Fibroblast of the conjunctiva (primary cell): ENCODE measurements at places on chromosomes 6 and 20.

- DNase-seq, result no peak
Observed at GRCh38 chr20:24958506-24959385, 9.7 kb downstream of the CST7 start.

DNA sequence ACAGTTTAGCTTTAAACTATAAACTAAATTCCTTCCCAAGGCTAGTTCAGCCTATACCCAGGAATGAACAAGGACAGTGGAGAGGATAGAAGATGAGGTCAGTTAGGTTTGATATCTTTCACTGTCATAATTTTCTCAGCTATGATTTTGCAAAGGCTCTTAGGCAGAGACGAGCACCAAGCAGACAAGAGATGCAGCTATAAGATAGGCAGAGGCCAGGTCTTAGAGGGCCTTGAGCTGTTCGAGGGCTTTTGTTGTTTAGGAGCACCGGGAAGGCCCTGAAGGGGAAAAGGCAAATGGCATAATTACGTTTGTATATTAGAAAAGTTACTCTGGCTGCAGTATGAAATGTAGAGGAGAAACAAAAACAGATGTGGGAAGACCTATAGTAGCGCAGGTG is 59.8 kb downstream of the DOP1A start:
- no peak for DNase-seq

DNA sequence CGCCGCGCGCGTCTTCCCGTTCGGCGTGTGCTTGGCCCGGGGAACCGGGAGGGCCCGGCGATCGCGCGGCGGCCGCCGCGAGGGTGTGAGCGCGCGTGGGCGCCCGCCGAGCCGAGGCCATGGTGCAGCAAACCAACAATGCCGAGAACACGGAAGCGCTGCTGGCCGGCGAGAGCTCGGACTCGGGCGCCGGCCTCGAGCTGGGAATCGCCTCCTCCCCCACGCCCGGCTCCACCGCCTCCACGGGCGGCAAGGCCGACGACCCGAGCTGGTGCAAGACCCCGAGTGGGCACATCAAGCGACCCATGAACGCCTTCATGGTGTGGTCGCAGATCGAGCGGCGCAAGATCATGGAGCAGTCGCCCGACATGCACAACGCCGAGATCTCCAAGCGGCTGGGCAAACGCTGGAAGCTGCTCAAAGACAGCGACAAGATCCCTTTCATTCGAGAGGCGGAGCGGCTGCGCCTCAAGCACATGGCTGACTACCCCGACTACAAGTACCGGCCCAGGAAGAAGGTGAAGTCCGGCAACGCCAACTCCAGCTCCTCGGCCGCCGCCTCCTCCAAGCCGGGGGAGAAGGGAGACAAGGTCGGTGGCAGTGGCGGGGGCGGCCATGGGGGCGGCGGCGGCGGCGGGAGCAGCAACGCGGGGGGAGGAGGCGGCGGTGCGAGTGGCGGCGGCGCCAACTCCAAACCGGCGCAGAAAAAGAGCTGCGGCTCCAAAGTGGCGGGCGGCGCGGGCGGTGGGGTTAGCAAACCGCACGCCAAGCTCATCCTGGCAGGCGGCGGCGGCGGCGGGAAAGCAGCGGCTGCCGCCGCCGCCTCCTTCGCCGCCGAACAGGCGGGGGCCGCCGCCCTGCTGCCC is 1.1 kb downstream of the SOX4 start:
- no peak for DNase-seq

- DNase-seq, result peak; percentile 90
Observed at GRCh38 chr6:25193460-25194171, 85.6 kb upstream of the CARMIL1 start.

- DNase-seq, result no peak
Observed at GRCh38 chr6:26232306-26232939, 132.6 kb upstream of the BTN3A2 start.

GRCh38 chr6:9482030-9482738 is 932.7 kb downstream of the TFAP2A start:
- DNase-seq, result peak; percentile 87

DNA sequence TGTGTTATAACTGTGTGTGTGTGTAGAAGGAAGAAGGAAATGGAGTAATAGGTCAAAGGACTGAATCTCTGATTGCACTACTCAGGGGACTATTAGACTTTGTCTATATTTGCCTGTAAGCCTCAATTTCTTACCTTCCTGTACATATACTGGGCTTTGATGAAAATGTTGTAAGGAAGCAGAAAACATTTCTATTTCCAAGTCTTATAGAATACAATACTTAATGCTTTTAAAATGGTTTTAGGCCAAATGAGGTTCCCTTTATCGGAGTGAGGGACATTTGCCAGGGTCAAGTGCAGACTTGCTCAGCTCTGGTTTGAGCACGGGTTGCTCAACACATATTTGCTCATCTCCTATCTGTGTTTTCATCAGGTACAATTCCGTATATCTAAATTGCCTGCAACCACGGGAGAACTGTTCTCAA is 28.3 kb downstream of the MEP1A start:
- no peak for DNase-seq

DNA sequence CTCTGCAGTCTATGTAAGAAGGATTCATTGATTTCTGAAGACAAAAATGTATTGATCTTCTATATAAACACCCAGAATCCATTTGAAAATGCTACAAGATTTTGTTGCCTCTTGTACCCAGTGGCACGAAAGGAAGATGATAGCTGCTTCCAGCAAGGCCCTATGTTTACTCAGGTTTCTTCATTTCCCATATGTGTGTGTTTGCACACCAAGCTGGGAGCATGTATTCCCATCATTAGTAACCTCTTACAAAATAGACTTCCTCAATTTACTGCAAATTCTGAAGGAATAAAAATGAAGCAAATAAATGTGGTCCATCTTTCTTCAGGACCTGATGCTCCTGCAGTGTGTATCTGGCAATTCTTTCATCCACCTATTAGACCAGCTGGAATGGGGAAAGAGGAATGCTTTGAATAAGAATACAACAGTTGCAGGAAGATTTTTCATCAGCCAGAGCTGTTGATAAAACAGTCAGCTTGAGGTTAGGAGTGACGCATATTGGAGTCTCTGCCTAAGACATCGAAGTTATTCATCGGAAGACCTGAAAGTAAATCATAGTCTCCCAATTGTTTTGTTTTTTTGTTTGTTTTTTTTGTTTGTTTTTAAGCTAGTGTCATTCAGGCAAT is 132.3 kb downstream of the PDE7B start:
- no peak for DNase-seq

DNA sequence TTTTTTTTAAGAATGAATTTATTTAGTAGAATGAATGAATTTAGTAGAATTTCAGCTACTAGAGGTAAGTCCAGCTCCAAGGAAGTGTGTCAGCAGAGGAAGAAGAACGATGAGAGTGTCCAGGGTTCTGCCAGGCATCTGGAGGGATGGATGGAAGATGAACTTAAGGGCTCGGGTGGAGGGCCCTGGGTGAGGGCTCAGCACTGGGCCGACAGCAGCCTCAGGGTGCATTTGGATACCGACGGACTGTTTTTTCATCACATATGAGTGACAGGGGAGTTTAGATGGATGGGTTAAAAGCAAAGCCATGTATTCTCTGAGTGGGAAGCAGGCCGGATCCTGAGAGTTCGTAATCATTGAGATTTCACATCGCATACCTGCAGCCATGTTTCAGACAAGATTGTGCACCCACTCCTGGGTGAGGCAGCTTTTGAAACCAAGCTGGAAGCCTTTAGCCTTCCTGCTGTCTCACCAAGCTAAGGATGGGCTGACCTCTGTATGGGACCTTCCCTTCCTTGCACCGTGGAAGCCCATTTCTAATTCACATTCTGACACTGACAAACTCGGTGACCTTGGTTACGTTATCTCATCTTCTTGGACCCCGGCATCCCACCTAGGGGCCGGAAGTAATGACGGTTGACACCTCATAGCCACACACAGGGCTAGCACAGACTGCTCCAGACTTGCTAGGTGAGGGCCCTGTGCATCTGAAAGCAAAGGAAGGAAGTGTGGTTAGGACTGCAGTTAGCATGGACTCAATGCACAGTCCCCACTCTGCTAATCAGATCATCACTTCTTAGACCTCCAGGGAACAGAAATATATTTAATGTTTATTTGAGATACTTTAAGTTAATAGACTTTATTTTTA is 228.5 kb downstream of the SLC24A3 start:
- no peak for DNase-seq
